ENCODE measurements at places on chromosomes 1 and 21.

DNA sequence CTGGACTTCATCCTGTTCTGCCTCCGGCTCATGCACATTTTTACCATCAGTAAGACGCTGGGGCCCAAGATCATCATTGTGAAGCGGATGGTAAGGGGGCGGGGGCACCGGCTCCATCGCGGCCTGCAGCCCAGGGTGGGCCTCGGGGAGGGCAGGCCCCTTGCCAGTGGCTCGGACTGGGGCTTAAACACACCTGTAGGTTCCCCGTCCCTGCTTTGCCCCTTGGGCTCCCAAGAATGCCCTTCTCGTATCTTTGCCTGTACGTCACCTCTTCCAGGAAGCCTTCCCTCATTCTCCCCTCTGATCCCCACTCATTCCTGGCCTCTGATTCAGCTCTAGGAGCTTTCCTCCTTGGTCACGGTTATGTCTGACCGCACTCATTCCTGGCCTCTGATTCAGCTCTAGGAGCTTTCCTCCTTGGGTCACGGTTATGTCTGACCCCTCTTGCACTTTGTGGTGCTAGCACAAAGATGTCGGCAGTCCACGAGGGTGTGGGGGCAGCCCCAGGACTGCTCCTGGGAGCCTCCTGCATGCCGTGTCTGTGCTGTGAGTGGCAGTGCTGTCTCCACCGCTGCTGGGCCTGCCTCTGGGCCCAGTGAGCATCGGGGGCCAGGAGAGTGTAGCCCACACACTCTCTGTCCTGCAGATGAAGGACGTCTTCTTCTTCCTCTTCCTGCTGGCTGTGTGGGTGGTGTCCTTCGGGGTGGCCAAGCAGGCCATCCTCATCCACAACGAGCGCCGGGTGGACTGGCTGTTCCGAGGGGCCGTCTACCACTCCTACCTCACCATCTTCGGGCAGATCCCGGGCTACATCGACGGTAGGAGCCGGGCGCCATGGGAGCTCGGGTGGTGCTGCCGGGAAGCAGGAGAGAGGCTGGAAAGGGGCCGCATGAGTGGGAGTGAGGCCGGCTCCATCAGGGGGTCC lies 49.1 kb upstream of the LRRC3 start:
- no peak for DNase-seq

- peak; percentile 74 for DNase-seq
Measured at GRCh38 chr1:67646145-67647035, 38.6 kb upstream of the GADD45A start.

DNA sequence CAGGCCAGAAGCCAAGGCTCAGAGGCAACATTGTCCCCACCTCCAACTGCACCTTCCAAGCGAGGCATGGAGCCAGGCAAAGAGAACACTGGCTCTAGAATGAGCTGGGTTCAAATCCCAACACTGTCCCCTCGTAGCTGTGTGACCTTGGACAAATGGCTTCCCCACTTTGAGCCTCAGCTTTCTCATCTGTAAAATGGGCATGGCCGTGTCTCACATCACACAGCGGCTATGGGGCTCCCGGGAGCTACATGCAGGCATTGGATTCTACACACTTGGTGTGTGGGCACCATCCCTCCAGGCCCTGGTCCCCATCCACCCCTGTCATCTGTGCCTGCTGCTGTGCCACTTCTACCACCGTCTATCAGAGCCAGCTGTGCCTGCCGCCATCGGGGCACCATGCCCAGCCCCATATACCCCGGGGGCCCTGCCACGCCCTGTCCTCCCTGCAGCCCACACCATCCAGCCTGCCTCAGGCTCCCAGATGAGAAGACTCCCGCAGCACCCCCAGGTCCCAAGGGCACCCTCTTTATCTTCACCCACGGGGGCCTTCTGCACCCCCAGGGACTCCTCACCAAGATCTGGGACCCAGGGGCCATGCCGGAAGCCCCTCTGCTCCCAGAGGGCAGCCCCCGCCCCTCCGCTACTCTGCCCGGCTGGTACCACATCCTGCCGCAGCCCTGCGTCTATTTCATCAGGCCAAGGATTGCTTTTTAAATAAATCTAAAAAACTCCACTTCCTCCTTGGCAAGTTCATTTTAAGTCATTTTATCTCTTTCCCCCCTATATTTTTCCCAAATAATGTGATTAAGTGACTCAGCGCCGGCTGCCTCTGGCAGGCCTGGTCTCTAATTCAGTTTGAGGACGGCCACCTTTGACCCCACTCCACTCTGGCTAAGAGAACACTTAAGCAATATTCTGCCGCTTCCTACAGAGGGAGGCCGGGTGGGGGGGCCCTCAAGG lies 107.8 kb upstream of the TARDBP start:
- DNase-seq: peak; percentile 84

DNA sequence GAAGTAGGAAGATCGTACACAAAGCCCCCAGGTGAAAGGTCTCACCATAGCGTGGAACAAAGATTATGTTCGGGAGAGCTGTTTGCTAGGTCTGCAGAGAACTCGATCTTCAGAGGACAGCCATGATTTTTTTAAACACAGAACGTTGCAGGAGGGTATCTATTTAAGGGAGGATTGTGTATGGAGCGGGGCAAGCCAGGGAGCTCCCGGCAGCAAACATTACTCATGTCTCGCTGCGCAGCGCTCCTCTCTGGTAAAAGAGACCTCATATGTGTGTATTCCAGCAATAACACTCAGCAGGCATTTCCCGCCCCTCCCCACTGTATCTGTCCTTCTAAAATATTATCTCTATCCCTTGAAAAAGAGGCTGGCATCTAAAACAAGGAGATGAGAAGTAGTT lies 2.7 kb downstream of the GLIS1 start:
- DNase-seq: no peak

DNA sequence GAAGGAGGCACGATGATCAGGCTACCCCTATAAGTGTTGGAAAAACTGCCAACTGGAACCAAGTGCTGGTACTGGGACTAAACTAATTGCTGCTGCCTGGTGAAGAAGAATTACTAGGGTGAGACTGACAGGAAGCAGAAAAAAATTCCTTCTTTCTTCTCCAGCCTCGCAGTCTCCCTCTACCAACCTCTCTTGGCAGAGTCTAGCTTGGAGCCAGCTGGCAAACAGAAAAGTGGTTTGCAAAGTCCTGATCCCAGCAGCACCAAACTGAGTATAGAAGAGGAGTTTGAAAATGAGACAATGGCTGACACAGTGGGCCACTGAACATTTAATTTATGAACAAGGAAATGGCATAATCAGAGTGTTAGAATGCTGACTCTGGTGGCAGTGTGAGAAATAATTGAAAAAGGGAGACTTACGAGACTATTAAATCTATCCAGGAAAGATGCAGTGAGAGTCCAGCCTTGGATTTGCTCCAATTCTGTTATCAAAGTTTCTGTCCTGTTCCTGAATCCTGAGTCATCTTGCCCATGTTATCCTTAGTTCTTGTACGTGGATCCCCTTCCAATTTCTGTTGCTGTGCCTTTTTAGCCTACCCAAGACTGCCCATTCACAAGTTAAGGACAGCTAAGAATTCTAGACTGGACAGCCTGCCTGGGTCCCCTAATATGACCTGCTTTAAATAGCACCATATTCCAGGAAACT lies 23.7 kb upstream of the DISP1 start:
- no peak for DNase-seq

- no peak for DNase-seq
Measured at GRCh38 chr1:65421351-65422025, 1.0 kb downstream of the LEPR start.

- peak; percentile 42 for DNase-seq
Measured at GRCh38 chr1:63322114-63322943, at the start of gene FOXD3. TSS of gene FOXD3 (plus strand) at chr1:63322567. CDS start at chr1:63323059, 492 bp downstream.

- DNase-seq: no peak
Measured at GRCh38 chr1:232456714-232457113, 173.2 kb downstream of the SIPA1L2 start.

DNA sequence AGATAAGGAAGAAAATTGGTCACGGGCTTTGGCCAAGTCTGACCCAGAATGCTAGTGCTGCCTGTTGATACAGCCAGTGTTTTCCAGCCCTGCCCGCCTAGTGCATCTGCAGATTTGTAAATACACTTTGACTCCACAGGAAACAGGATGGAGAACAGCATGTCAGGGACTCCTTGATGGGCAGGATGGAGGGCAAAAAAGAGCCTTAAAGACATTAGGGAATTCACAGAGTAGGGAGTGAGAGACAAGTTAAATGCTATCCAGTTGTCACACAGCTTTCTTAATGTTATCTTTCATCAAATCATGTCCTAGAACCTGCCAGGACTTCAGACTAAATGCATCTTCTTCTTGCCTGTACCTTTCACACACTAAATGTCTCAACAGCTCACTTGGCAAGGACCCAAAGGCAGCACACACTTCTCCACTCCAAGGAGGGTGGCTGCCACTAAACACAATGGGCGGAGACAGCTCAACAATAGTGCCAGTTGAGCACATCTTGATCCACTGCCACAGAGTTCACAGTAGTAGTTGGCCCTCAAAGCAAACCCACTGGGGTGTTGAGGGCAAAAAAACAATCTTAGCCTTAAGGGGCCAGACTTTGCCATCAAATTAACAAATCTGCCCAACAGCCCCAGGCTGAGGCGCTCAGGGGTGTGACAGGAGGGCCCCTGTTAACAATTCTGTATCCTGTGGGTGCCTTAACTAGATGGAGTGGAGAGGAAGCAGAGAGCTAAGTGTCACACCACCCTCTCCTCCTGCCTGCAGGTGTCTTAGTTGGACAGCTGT lies 2.7 kb downstream of the HIVEP3 start:
- DNase-seq: no peak

- no peak for DNase-seq
Measured at GRCh38 chr1:11523261-11523660, 44.3 kb downstream of the DISP3 start.

DNA sequence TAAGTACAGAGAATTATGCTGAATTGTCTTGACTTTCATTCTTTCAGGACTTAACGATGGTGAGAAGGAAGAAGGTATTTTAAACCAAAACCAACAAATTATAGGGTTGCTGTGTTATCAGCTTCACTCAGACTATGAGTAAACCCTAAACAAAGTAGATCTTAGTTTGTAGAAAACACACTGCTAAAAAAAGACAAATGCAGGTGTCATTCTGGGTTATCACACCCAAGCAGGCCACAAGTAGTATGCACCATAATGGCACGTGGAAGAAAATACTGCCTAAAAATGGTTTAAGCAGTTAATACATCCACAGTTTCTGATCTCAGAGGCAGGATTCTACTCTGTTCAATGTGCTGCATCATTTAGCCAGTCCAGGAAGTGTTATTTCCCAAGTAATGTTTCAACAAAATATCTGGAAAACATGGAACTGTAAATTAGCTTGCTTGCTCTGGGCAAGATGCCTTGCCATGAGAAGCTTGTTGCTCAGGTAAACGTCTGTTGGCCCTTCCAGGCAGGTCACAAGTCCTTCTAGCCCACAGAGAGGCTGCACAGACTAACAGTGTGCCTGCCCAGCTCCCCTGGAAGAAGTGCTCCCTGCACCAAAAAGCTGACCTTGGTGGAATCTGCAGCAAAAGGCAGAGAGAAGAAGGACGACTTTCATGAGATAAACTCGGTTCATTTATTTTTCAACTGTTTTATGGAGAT lies 4.1 kb downstream of the DIPK1A start:
- no peak for DNase-seq

- DNase-seq: peak; percentile 18
Measured at GRCh38 chr1:12339396-12339795, 109.6 kb downstream of the VPS13D start.

GRCh38 chr1:201375169-201375568 lies 2.3 kb downstream of the TNNT2 start:
- no peak for DNase-seq

GRCh38 chr1:74468982-74469603 lies 43.3 kb downstream of the LRRC53 start:
- DNase-seq: no peak

DNA sequence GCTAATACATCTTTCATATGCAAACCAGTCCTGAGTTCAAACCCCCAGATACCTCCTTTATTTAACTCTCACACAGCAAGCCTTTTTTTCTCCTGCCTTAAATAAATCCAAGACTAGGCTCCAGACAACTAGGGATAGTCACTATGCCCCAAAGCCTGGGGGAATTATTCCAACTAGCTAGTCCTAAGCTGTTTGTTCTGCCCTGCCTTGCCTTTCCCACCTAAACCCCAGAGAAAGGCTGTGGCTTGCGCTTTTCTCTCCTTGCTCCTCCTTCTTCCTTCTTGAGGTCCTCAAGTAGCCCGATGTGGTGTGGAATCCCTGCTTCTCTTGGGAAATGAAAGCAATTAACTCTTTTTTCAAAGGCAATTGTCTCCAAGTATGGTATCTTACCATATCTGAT lies 31.8 kb downstream of the C1orf87 start:
- DNase-seq: no peak

- no peak for DNase-seq
Measured at GRCh38 chr21:34803782-34804370, 135.1 kb downstream of the CLIC6 start.

GRCh38 chr1:157112186-157112867 lies 12.7 kb upstream of the ETV3L start:
- no peak for DNase-seq

DNA sequence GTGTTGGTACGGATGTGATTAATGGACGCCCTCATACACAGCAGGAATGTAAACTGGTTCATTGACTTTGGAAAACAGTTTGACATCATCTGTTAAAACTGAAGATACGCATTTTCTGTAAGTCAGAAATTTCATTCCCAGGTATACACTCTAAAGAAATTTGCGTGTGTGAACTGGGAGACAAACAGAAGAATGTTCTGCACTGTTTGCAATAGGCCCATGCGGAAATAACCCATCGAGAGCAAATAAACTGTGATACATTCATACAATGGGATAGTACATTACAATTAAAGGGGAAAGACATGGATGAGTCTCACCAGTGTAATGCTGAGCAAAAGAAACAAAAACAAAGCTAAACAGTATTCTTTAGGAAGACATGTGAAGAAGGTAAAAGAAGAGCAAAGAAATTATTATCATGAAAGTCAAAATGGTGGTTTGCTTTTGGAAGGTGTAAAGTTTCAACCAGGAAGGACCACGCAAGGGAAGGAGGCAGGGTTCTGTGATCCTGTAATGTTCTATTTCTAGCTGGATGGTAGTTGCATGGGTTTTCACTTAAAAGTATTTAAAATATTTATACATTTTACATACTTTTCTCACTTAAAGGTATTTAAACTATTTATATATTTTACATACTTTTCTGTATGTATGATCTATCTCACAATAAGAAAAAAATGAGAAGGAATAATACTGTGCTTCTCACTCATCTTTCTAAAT lies 30.3 kb downstream of the INTS7 start:
- no peak for DNase-seq

Measured in BE2C (cell line).